ENCODE measurements at places on chromosomes 7 and 10.
A peak's percentile ranks its signal among the peaks of the same experiment; 100 is the strongest.

GRCh38 chr7:129958643-129959470 is 6.1 kb upstream of the UBE2H start:
- no peak for DNase-seq

DNA sequence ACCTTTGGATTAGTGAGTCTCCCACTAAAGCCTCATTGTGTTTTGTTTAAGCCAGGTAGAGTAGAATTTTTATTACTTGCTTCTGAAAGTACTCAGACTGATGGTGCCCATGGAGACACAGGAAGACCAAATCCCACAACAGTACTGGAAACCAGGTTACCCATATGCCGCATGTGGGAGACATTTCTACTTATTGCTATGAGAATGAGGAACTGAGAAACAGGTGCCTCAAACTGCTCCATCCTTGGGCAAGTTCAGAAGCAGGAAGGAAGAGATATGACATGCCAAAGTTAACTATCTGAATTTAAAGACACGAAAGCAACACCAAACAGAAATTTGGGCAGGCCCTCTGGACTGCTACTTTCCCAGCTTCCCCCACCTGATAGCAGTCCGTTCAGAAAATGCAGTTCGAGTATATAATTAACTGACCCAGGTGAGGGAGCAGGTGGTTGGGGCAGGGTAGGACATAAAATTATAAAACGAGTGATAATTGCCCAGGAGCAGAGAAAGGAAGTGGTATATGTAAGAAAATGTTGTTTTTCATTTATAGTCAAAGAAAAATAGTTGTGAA is 382.3 kb upstream of the MTPN start:
- no peak for DNase-seq

DNA sequence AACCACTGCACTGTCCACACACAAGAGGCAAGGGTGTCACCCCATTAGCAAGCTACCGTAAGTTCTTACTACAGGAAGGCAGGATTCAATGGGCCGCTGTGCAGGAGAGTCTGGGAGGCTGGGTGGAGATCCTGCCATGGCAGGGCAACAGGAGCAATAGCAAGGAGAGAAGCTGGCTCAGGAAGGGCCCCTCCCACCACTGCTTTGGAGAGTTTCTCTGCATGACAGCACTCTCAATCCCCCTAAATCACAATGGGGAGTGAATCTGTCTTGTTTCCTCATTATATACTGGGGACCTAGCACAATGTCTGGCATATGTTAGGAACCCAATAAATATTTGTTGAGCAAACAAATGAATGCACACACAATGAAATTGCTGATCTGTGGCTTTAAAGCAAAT is 83.2 kb upstream of the SFMBT2 start:
- no peak for DNase-seq

DNA sequence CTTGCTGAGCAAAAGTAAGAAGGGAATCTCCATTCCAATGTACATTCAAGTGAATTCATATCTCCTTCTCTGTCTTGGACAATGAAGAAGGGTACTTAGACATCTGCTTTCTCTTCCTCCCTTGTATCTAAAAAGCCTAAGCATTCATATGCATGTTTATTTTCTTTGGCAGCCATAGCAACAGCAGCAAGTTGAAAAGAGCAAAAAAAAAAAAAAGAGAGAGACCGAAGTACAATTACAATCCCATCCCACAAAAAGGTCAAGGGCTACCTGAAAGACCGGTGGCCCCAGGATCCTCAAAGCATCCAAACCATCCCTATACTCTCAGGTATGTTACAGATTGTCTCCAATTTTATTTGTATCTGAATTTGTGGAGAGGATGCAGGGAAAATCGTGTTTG is 4.1 kb downstream of the OR2F1 start:
- peak; percentile 8 for DNase-seq

GRCh38 chr7:93160410-93160809 is 12.2 kb upstream of the SAMD9L start:
- DNase-seq: no peak
